ENCODE measurements at places on chromosomes 5 and 9.

DNA sequence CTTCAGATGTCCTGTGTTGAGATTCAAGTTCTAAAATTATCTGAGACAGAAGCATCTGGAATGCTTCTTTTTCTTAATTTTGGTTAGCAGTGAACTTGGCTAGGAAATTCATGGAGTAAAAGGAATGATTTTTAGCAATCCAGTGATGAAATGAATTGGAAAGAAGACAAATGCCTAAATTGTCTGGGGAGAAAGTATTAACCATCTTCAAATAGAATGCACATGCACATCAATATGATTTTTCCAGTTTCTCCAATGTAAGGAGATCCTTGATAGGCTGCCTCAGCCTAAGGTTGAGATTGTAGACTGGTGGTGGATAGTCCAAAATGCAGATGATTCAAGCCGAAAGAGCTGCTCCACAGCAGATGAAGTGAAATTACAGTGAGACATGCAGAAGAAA, 106.7 kb downstream of the PCSK5 start:
- peak; percentile 43 for DNase-seq

- DNase-seq, result no peak
Measured at GRCh38 chr5:60700416-60700757, 421 bp upstream of the DEPDC1B start.

- no peak for DNase-seq
Measured at GRCh38 chr5:114407783-114408182, 45.9 kb downstream of the KCNN2 start.

- no peak for DNase-seq
Measured at GRCh38 chr5:159211729-159212174, 2.4 kb upstream of the RNF145 start.

GRCh38 chr5:132055808-132056609, 4.4 kb upstream of the IL3 start:
- DNase-seq, result no peak

GRCh38 chr9:104854613-104855012, 73.3 kb downstream of the ABCA1 start:
- DNase-seq, result no peak

GRCh38 chr9:68996462-68996861, 17.5 kb downstream of the PRKACG start:
- no peak for DNase-seq

GRCh38 chr9:37468620-37469019, 3.4 kb upstream of the ZBTB5 start:
- no peak for DNase-seq

GRCh38 chr5:107395632-107396350, 274.9 kb downstream of the EFNA5 start:
- DNase-seq, result peak; percentile 24

GRCh38 chr5:167726642-167727041, 564.8 kb upstream of the WWC1 start:
- DNase-seq, result peak; percentile 76
